ENCODE measurements at places on chromosomes 5 and 9.

DNA sequence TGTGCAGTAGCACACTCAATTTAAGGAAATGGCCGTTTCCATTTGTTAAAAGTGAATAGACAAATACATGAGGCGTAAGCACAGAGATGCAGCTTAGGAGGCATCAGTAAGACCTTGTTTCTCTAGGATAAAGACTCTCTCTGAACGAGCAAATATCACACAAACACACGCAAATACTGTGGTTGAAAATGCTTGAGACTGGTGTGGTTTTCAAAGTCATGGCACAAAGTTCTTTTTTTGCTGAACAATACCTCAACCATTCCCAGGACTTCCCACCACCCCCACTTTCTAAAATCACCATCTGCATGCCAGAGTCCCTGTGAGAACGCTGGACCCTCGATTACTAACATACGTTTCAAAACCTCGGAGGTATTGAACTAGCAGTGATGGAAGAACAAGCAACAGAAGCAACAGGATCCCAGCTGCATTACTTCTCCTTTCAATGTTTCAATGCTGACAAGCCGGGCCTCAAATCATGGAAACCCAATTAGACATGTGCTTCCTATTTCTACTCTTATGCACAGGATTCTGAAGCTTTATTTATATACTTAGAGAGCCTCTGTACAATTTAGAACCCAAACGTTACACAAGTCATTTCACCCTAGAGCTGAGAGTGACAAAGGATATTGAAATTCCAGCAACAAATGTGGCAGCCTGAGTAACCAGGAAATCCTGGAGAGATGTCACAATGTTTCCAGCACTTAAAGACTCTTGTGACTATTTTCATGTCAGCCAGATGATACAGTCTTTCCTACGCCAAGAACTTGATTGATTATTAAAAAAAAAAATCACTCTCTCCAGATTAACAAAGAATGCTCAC is 63.9 kb downstream of the CDC14B start:
- DNase-seq: no peak

GRCh38 chr5:2660315-2660714 is 91.2 kb downstream of the IRX2 start:
- no peak for DNase-seq

DNA sequence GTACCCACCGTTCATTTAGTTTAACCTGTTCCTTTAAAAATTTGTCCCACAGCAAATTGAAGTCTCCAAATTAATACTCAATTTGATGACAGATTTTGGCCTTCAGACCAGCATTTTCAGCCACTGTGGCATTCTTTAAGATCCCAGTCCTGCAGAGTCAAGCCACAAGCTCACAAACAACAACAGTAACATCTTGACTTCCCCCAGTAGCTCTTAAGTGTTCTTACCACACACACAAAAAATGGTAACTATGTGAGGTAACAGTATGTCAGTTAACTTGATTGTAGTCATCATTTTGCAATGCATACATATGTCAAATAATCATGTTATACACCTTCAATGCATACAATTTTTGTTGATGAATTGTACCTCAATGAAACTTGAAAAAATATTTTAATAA is 247.9 kb downstream of the LURAP1L start:
- no peak for DNase-seq

DNA sequence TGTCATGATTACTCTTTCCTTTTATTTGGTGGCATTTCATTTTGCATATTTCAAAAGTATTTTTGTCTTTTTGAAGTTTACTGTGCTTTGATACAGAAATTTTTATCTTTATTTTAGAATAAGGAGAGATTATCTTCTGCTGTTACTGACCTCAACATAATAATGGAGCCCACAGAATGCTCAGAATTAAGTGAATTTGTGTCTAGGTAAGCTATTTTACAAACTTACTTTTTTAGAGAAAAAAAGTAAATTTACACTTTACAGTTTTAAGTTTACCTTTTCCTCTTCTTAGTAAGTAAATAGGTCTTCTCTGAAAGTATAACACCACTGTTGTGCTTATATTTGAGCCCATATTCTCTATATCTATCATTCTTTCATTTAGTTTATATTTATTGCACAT is 19.8 kb downstream of the CENPP start:
- no peak for DNase-seq
